ENCODE measurements at places on chromosomes 2 and 18.
A peak's percentile ranks its signal among the peaks of the same experiment; 100 is the strongest.

DNA sequence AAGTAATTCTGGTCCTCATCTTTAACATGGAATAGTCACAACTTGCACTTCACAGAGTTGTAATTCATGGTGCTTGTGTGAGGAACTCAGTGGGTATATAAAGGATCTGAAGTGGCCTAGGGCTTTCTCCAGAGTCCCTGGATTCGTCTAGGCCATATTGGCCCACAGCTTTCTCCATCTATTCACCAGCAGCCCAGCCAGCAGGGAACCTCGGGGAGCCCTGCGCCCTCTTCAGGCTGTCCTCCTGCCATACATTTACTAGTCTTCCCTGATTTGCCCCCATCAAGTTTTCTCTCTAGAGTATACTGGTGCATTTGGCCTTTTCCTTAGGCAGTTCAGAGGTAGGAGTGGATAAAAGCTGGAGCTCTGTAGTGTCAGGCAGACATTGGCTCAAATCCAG is 278.3 kb downstream of the MYCN start:
- DNase-seq, result no peak

GRCh38 chr2:70469435-70469834 is 84.2 kb downstream of the TGFA start:
- DNase-seq, result no peak

GRCh38 chr2:167264380-167264779 is 376.1 kb downstream of the XIRP2 start:
- DNase-seq, result no peak

- DNase-seq, result no peak
These were observed 1159.6 kb downstream of the RPIA start for GRCh38 chr2:89850881-89851582.

DNA sequence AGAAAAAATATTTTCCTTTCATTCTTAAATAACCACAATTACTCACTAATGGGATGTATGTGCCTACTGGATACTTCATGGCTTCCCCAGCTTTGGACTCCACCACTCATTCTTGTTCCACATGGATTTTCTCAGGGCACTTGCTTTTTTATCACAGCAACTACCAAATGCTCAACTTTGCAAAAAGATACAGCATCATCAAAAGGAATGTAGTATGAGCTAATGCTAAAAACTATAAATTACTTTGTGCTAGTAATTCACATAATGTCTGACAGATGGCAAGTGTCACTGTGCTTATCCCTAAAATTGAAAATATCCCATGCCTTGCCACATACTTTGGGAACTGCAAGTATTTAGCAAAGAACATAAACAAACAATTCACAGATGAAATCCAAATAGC is 130.4 kb upstream of the ZFP36L2 start:
- no peak for DNase-seq

DNA sequence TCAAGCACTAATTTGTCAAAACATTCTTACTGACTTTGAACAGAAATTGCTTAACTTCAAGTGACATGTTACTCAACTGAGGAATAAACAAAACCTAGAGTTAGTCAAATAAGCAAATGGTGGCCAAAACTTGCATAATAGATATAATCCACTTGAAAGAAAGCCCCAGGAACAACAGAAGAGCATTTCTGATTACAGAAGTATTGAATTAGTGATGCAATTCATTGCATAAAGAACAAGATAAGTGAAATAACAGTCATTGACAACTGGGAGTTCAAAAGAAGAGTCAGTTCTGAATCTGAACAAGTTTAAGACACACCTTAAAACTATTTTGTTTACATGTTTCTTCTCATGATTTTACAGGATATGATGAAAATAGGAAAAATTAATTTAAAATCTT is 30.8 kb downstream of the COBLL1 start:
- DNase-seq, result no peak

- no peak for DNase-seq
These were observed 10.8 kb upstream of the COX7A2L start for GRCh38 chr2:42371611-42372473.

GRCh38 chr2:127024769-127025358 is 82.1 kb downstream of the BIN1 start:
- DNase-seq, result no peak

DNA sequence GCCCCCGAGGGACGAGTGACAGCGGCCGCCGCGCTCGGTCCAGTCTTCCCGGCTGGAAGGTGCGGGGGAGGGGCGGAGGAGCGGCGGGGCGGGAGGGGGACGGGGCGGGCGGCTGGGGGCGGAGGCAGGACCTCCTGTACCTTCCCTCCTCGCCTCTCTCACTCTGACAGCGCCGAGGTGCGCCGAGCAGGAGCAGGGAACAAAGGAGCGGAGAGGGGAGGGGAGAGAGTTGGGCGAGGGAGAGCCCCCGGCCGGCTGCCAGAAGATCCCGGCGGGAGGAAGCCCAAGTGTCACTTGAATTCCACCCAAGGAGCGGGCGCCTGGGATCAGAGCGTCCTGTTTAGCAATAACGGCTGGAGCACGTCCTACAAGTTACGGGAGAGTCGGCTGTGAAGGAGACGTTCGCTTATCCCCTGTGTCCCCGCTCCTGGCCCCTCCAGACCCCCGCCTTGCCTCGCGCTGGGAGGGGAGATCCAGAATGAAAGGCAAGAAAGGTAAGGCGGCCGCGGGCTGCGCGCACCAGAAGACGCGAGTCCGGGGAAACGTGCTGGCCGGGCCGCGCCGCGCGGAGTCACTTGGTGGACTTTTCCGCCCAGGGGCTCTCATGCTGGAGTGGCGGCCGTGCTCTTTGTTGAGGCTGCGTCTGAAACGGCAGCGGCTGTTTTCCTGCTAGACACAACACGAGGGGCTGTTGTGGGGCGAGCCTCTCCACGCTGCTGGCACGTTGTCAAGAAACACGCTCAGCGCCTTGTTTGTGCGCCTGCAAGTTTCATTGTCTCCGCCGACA is at the start of gene TGIF1:
Gene TGIF1, plus strand, starts transcription at position 161 of the 787 bp plus-strand sequence. Its CDS starts 318 bp downstream, at position 479.
- DNase-seq, result no peak

DNA sequence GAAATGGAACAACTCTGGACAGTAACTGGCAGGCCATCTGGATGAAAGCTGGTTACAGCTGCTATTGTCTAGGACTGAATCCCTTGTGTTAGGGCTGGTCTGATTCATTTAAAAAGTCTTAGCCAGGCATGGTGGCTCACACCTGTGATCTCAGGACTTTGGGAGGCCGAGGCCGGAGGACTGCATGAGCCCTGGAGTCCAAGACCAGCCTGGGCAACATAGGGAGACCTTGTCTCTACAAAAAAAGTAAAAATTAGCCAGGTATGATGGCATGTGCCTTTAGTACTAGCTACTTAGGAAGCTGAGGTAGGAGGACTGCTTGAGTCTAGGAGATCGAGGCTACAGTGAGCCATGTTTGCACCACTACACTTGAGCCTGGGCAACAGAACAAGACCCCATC is 15.5 kb upstream of the CFLAR start:
- DNase-seq, result no peak

DNA sequence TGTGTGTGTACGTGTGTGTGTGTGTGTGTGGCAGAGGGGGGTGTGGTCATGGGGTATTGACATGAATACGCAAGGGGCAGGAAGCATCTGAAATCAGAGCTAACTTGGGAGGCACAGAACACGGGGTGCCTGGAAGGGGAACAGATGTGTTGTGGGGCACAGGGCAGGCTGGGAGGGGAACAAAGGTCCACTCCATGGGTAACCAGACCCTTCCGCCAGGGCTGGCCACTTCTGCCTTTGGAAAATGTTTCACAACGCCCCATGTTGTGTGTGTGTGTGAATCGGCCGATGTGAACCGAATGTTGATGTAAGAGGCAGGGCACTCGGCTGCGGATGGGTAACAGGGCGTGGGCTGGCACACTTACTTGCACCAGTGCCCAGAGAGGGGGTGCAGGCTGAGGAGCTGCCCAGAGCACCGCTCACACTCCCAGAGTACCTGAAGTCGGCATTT is at the start of gene SLC11A1:
Gene SLC11A1, plus strand, starts transcription at position 358 of the 451 bp plus-strand sequence. CDS start 96 bp downstream, outside the sequence.
- DNase-seq, result no peak

- DNase-seq, result no peak
These were observed 176.2 kb downstream of the TRABD2A start for GRCh38 chr2:84704505-84705244.

DNA sequence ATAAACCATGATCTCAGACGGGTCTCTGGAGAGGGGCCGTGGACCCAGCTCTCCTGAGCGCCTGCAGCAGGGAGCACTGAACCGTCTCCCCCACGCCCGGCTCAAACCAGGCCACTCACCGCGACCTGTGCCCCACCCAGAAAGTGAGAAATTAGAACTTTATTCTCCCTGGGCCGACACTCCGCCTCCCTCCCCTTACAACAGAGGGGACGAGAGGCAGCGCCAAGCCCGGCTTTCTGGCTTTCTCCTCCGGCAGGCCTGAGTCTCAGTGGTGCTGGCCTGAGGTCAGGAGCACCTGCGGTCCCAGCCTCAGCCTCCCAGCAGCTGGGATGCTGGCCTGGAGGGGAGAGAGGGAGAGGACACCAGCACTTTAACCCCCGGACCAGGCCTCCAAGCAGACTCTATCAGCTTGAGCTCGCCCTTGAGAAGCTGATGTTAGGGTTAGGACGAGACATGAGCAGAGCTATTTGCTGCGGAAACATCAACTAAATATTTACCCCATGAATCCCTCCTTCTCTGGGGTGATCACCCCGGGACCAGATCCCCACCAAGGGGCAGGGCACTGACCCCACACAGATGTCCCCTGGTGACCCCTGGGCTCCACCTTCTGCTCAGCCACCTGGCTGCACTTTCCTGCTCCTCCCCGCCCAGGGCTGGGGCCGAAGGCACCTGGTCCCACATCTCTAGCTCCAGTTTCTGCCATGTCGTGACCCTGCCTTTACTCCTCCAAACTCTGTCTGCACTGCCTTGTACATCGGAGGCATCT is 856.3 kb upstream of the SALL3 start:
- DNase-seq, result peak; percentile 12

GRCh38 chr2:65727816-65728215 is 295.4 kb upstream of the SPRED2 start:
- DNase-seq, result no peak

- DNase-seq, result no peak
These were observed 142.4 kb upstream of the SOX11 start for GRCh38 chr2:5549771-5550170.

- DNase-seq, result no peak
These were observed 14.3 kb upstream of the ECEL1 start for GRCh38 chr2:232501794-232502390.

DNA sequence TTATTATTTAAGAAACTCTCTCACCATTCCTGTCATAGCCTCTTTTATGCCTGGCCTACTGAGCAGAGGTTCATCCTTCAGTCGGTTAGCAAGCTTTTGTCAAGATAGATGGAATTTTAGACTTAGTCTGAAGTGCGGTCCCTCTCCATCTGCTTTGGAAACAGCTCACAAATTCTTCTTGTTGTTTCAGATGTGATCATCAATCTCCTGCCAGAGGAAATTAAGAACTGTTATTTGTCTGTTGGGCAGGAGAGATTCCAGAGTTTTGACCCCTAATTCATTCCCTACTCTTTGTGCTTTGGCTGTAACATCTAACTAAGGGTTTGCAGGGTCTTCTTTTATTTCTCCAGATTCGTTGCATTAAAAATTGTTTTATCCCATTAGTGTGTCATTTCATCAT is 56.4 kb downstream of the LRRTM1 start:
- no peak for DNase-seq

DNA sequence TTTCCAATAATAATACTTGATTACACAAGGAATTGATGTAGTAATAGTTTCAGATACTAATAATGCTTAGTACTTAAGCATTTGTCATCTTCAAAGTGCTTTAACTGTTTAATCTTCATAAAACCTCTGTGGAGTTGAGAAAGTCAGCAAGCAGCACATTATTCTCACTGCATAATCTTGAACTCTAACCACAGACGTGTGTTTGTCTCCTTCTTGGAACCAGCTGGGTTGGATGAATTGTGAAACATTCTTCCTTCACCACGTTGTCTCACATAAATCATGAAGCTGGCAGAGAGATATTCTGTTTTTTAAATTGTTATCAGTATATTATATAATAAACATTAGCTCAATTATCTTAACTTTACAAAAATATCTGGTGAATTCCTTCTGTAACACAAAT is 55.1 kb upstream of the LDAH start:
- DNase-seq, result no peak

DNA sequence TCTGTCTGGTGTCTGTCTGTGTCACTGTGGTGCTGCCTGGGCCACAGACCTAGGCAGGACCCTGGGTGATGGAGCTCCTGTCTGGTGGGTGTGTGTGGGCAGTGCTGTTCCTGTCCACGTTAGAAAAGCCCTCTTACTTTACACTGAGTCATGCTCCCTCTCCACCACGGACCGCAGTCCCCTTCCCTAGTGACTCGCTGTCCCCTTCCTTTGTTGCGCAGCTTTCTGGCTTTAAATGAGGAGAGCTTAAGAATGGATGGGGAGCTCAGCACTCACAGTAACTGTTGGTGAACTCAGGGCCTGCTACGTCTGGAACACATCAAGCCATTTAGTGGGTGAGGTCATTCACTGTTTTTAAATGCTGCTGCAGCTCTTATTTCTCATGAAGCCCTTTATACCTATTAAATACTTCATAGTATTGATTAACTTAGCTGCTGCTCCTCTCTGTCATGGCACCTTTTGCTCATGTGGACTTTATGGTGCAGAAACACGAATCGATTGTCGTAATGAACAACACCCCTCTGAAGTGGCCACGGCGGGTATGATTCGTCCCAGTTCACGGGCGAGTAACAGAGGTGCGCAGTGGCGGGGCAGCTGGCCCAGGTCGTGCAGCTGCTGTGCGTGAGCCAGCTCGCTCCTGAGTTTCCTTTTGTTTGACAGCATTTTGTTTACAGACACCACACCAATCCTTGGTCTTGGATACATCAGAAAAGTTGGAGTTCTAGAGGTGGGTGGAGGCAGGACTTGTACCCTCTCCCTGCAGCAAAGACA is 100.4 kb downstream of the LDLRAD4 start:
- DNase-seq, result no peak

GRCh38 chr2:33111002-33111446 is 164.3 kb downstream of the LTBP1 start:
- no peak for DNase-seq

GRCh38 chr2:64721320-64721623 is 67.6 kb upstream of the SERTAD2 start:
- DNase-seq, result no peak

- DNase-seq, result no peak
These were observed 44.8 kb upstream of the CNGA3 start for GRCh38 chr2:98301469-98301868.

GRCh38 chr2:213234641-213235040 is 49.6 kb upstream of the SPAG16 start:
- no peak for DNase-seq

DNA sequence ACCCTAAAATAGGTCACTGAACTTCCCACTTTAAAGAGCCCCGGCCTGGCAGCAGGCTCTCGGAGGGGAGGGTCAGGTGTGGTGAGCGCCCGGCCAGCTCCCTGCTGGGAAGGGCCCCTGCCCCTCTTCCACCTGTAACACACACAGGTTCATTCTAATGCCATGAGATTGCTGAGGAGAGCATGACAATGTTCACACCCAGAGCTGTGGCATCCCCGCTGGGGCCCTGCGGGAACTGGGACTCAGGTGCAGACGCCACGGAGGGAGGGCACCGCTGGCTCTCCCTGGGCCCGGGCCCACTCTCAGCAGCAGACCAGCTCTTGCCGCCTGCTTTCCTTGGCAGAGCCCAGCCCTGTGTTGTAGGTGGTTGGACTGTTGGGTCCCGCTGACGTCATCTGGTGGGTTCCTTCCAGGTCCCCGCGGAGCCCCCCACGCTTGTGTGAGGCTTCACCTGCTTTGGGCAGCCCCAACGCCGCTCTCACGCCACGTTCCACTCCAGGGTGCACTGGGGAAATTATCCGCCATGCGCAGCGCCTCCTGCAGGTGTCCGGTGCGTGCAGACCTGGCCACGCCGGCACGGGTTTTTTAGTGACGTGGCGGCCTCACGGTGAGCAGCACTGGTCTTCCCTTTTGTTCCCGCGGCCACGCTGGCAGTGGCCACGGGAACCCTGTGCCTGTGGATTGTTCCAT is 50.4 kb upstream of the KCNG2 start:
- DNase-seq, result no peak

- no peak for DNase-seq
These were observed 30.6 kb upstream of the CHRNA1 start for GRCh38 chr2:174794851-174795374.

Data from D721Med (cell line).